ENCODE measurements at places on chromosomes 4 and X. TPM values are rescaled to one million over a fixed set of nuclear protein-coding genes. Genes with fewer than 3 reads are reported as not detected.

The GABRA4 gene
- not detected for total RNA-seq

The IL3RA gene
- total RNA-seq = not detected

The ZNF141 gene
- 1.9 TPM for total RNA-seq

The FGFR3 gene
- total RNA-seq = 41.6 TPM

The XPNPEP2 gene
- total RNA-seq = not detected

The SLC6A8 gene
- 20.2 TPM for total RNA-seq

The ATP1B4 gene
- total RNA-seq = not detected

The UGT2A1 gene
- total RNA-seq = not detected

The SSX2 gene
- total RNA-seq = not detected

The DMRTC1 gene
- total RNA-seq = not detected

The ALB gene
- total RNA-seq = not detected

The PPP1R2C gene
- not detected for total RNA-seq

The TXK gene
- total RNA-seq = not detected

The ARHGAP6 gene
- 0.08 TPM for total RNA-seq

The BMP2K gene
- 24.4 TPM for total RNA-seq

The MGAT4D gene
- total RNA-seq = not detected

The IL2RG gene
- not detected for total RNA-seq

The FAM156A gene
- total RNA-seq = 8.4 TPM

The CA5B gene
- 3.5 TPM for total RNA-seq

The MAML3 gene
- 0.27 TPM for total RNA-seq

The CHRDL1 gene
- total RNA-seq = not detected

The TAB3 gene
- 23.2 TPM for total RNA-seq
